ENCODE measurements at places on chromosomes 2 and 18.

- no peak for DNase-seq
These were observed 503.9 kb downstream of the PID1 start for GRCh38 chr2:228767196-228767595.

DNA sequence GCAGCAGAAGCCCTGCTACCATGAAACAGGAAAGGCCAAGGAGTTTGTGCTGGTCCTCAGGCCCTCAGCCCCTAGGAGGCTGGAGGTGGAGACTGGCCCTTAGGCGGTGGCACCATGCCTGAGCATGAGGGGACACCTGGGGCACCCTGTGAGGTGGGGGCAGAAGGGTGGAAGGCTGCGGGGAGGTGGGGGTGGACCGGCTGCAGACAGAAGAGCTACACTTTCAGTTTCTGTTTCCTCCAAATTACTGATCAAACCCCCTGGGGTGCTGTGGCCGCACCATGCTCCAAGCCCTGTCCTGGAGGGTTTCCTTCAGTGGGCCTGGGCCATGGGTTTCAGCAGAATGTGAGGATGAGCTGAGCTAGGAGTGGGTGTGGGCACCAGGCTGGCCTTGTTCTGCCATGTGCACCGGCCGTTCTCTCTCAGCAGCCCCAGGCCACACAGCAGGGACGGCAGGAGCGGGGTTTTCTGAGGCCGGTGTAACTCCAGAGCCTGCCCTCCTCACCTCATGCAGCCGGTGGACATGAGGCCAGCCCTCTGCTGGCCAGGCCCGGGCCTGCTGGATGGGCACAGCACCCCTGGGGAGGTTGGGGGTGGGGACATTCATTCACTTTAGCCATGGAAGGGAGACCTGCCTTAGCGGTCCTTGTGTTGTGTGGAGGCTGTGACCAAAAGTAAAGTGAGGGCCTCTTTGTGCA lies 51.5 kb downstream of the PLEKHB2 start:
- DNase-seq, result no peak

DNA sequence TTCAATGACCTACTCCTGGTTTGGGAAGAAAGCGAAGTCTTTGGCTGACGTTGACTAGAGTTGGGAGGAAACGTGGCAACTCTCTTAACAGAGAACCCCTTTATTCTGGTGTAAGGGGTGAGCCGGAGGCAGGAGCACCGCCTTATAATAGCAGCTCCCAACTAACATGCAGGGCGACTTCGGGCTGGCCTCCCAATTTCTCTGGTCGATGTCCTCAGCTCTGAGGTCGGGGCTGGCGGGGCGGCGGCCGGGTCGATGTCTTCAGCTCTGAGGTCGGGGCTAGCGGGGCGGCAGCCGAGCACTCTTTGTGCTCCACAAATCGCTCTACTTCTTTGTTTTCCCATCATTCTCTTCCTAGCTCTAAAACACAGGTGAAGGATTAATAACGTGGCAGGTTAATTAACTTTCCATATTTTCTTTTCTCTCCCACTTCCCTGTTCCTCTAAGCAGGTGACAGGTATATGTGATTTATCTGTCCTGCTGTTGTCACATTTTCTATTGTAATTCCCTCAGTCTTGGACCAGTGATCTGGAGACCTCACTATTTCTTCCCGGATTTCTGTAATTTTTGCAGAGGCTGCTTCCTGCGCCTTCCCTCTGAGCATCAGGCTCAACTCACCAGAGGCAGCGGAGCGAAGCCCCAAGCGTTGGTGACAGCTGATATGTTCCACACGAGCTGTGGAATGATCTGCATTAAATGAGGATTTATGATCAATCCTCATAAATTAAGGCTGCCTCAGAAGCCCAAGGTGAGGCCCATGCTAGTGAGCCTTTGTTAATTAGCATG lies 64.3 kb downstream of the ACKR3 start:
- DNase-seq, result peak; percentile 68

GRCh38 chr18:58284699-58285448 lies 240.8 kb downstream of the NEDD4L start:
- DNase-seq, result no peak

- no peak for DNase-seq
These were observed 104.1 kb downstream of the PAX3 start for GRCh38 chr2:222194669-222195068.

Data from osteocyte (in vitro differentiated cells).